ENCODE measurements at places on chromosomes 16 and 17.

GRCh38 chr17:32927724-32928585 lies at the start of gene TMEM98:
Gene TMEM98 (plus strand): TSS chr17:32928153. CDS start chr17:32931529, 3,376 bp downstream.
- peak; percentile 30 for DNase-seq

GRCh38 chr16:998211-998610 lies 16.6 kb downstream of the SOX8 start:
- DNase-seq, result no peak

- DNase-seq, result no peak
Observed at GRCh38 chr17:50430821-50431618, 5.0 kb downstream of the ACSF2 start.

DNA sequence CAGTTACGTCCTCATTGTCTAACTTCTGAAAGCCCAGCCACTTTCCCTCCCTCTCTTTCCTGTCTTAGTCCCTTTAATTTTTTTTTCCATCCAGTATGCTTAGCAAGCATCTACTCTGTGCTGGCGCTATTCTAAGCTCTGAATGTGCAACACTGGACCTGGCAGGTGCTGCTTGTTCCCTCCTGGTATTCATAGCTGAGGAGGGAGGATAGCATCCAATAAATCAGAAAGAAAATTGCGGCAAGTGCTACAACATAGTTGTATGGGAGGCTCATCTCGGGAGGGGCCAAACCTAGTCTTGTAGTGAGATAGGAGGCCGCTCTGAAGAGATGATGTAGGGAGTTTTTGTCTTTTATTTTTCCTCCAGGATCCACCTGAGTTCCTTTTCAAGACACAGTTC lies 457.3 kb upstream of the HSBP1 start:
- DNase-seq, result no peak

GRCh38 chr17:17605729-17606088 lies 14.2 kb upstream of the PEMT start:
- peak; percentile 67 for DNase-seq

DNA sequence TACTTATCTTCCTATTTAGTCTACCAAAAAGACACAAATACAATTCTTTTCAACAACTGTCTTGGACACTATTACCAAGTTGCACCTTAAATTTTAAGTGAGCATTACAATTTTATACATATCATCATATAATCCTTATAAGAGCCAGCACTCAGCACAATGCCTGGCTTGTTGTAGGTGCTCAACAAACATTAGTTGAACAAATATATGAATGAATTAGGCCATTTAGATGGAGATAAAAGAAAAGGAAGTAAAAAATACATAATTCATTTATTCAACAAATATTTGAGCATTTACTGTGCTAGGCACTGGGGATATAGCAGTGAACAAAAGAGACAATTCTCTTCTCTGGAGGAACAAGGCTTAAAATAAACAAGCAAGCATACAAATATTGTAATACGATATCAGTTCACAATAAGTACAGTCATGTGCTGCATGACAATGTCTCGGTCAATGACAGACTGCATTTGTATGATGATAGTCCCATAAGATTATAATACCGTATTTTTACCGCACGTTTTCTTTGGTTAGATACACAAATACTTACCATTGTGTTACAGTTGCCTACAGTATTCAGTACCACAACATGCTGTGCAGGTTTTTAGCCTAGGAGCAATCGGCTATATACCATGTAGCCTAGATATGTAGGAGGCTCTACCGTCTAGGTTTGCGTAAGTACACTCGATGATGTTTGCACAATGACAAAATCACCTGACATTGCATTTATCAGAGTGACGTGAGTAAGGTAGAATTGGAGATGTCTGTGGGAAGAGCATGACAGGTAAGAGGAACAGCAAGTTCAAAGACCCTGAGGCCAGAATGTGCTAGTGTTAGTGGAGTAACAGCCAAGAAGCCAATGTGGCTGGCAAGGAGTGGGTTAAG lies 86.4 kb upstream of the HS3ST2 start:
- DNase-seq, result no peak

DNA sequence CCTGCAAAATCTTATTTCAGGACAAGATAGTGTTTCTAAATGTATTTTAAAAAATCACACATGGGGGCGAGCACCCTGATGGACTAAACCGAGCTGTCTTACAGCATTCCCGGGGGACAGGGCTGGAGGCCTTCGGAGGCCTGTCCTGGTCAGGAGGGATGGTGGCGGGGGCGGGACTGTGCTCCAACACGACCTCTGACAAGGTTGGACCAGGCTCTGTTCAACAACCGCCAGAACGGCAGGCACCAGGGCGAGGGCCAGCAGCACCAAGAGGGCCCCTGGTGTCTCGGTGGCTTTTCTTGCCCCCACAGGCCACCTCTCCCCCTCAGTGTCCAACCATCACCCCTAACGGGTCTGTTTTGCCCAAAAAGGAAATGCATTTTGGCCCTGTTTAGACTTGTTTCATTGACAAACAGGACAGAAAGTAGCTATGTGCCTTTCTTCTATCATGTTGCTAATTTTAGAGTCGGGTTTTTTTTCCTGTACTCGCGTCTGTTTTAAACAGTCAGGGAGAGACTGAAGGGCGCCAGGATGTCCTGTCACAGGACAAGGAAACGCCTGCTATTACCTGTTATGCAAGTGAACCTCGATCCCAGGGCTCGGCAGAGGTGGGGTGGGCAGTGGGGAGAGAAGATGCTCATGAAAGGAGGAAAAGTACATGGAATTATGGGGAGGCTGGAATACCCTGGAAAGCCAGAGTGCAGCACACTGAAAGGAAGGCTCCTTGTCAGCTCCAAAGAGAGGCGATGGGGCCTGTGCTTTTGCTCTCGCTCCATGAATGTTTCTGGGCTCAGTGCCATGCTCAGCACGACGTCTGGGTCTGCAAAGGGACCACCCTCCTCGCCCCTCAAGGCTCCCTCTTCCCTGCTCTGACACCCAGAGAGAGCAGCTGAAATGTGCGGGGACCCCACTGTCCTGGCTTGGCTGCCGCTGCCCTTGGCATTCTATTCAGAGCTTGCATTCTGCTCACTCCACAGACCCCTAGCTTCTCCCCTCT lies 11.9 kb downstream of the TMEM204 start:
- no peak for DNase-seq

DNA sequence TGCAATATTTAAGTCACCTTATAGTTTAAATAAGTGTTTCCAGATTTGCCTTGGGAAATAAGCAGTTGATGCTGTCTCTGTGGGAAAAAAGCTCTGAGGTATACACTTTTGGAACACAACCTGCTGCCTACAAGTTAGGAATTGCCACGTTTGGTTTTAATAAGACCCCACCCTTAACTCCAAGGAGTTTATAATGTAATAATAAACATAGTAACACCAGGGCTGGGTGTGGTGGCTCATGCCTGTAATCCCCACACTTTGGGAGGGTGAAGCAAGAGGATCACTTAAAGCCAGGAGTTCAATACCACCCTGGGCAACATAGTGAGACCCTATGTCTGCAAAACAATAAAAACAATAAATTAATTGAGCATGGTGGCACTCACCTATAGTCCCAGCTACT lies 15.9 kb upstream of the SMG1 start:
- DNase-seq, result no peak

Data from EL (cell line).